Stimulated activated CD8-positive, alpha-beta memory T cell treated with anti-CD3 and anti-CD28 coated beads, Interleukin-15, amount 100 ng/mL, for 4 hours (primary cell): ENCODE measurements at places on chromosomes 2 and 18.
A peak's percentile ranks its signal among the peaks of the same experiment; 100 is the strongest.

DNA sequence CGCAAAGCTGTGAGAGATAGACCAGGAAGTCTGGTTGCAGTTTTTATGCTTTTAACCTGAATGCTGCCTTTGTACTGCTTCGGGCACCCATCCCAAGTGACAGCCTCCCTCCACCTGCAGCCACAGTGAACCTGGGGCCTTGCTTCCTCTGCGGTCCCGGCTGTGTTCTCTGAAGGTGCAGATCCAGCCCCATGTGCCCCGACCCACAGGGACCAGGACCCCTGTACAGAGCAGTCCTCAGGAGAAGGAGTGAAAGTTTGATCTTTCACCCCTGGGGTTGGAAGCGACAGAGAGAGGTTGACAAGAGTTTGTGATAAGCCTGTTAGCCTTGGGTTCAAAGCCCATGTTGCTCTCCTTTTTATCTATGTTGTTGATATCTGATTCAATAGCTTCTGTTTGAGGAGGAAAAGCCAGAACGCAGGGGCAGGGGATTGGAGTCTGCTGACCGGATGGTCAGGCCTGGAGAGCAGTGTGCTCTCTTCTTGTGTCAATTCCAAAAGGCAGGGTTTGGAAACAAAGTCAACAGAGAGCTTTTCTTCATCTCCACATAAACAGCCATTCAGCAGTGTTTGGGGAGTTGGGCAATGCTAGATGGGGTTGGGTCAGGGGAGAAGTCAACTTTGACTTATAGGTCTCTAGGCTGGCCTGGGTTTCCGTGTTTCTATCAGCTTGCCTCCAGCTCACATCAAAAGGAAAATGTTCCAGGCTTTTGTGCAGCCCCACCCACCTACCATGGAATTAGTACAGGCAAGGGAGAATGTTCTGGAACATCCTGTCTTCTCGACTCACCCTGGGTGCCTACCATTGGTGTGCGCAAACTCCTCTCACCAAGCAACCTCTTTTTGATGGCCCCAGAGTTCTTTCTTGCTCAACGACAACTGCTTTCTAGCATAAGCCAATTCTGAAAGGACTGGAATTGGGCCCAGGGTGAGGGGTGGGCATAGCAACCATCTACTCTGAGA, 214.9 kb downstream of the ALPK2 start:
- DNase-seq: no peak

GRCh38 chr2:127220768-127221527, 849 bp upstream of the CYP27C1 start:
- no peak for DNase-seq

DNA sequence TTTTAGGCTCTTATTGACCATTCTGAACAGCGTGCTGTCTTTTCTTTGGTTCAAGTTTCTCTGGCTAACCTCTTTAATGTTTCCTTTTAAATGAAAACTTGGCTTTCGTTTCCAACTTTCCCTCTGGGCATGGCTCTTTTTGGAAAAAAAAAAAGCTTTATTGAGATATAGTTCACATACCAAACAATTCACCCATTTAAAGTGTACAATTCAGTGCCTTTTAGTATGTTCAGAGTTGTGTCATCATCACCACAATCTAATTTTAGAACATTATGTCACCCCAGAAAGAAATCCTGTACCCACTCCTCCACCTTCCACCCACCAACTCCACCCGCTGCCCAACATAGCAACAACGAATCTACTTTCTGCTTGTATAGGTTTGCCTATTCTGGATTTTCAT, 322.4 kb downstream of the ADCYAP1 start:
- no peak for DNase-seq

DNA sequence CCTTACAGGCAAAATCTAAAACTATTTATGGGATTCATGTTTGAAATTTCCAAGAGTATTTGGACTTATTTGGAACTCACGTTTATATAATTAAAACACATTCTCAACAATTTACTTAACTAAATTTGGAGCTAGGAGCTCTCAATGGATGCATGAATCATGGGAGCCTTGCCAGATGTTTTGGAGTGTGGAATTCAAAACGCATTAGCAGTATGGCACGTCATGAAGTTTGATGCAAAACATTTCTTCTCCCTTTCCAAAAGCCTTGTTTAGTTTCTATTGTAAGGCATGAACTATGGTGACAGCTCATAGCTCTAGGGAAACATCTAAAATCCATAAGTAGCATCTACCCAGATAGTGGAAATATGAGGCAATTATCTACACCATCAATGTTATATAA, 701.6 kb downstream of the SATB2 start:
- DNase-seq: no peak

DNA sequence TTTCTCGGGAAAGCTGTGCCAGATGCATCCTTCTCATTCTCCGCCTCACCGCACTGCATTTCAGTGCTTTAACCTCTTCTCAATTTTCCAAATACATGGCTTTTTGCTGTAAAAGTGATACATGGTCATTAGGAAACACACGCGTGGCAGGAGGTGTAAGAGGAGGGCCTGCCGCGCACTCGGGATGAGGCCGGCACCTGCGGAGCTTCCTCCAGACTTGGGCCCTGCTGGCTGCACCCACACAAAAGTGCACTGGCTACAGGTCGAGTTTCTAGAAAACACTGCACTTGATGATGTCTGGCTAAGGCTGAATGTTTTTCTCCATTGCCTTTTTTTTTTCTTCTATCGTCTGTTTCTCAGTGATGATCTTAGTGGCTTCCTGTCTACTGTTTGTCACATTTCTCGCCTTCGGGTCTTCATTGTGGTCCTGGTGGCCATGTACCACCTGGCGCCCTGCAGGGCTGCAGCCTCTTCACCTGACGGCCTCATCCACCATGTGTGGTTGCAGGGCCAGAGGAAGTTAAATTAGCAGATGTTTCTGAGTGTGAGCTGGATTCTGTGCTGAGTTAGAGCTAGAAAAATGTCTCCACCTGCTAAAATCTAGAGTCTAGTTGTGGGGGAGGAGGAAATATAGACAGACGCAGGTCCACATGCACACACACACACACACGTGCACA, 7.6 kb downstream of the KCNG2 start:
- DNase-seq: no peak

GRCh38 chr2:185466915-185467314, 271.7 kb upstream of the FSIP2 start:
- DNase-seq: no peak

DNA sequence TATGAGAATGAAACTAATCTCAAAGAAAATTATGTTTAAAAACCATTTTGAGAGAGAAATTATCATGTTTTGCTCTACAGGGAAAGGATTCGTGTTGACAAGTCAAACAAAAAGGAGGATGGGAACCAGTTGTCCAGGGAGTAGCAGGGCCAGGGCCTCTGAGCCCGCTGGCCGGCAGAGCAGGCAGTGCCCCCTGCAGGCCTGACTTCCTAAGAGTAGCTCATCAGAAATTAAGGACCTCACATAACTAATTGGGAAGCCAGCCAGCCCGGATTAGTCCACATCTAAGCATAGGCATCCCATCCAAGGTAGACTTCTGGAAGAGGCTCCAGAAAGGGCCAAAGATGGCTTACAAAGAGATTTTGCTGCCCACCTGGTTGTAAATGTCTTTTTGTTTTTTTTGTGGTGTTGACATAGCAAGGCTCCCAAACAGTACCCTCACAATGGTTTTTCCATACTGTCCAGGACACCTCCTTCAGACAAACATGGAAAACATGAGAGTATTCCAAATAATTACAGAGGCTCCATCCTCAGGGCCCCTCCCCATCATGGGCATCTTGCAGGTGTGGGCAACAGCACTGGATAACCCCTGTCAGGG, 241.2 kb upstream of the TANK start:
- no peak for DNase-seq

DNA sequence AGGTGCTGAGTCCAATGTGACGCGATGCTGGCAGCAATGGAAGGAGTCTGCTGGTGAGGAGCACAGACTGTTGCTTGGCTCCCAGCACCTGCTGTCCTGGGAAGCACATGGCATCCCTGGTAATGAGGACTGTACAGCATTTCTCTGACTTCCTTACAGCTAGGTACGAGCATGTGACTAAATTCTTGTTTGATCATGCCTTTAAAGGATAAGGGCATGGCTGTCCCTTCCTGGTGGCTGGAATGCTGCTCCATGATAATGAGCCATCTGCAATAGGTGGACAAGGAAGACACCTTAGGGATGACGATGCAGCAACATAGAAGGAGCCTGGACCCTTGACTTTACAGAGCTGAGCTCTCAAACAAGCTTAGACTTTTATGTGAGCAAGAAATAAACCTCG, 278.0 kb upstream of the SPRED2 start:
- DNase-seq: no peak

GRCh38 chr2:208489687-208490086, 83.1 kb downstream of the PTH2R start:
- DNase-seq: no peak

DNA sequence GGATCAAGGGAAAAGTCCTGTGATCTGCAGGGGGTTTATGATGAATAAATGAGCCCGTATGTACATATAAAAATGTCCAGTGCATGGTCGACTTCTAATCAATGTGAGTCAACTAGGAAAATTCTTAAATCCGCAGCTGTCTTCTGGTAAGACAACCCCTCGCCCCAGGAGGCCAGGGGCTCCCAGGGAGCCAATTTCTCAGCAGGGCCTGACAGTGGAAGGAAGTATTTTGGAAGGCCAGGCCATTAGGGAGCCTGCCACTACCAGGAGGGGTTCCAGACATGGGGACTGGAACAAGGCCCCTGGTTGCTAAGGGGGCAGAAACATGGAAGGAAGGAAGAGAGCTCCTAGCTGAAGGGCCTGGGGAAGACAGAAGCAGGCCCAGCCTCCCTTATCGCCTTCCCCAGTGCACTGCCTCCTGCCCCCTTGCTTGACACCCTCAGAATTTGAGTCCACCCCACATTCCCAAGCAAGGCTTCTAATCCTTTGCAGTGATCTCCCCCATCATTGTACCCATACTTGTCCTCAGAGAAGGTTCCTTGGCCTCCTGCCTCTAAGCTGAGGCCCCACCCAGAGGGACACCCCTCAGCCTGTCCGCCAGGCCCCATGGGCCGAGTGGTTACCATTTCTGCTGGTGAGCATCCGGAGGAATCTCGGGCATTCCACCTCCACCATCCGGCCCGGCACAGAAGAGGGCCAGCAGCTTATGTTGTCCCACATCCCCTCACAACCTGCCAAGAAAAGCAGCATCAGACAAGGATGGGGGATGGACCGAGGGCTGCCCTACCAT, 45.9 kb downstream of the SCTR start:
- no peak for DNase-seq

GRCh38 chr2:96913398-96914202, 43.7 kb upstream of the SEMA4C start:
- DNase-seq: peak; percentile 21

GRCh38 chr2:85915606-85916303, 27.0 kb upstream of the ST3GAL5 start:
- no peak for DNase-seq

GRCh38 chr2:110205660-110206455, 1.0 kb upstream of the NPHP1 start:
- DNase-seq: no peak

DNA sequence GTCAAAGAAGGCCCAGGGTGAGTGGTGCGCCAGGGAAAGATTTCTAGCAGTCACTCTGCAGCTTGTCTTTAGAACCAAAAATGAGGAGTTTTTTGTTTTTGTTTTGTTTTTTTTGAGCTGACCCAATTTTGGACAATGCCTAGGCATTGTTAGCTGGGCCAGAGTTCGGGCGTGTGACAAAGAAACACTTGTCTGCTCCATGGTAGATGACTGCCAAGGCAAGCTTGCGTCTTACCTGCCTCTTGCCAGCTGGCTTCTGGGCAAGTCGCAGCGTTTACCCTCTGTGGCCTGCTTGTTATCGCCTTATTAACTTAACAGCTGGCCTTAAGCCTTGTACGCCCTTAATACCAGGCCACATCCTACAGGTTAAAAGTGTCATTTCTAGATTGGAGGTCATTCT, 114.3 kb downstream of the GALNT1 start:
- DNase-seq: no peak

- no peak for DNase-seq
Measured at GRCh38 chr2:217740178-217740577, 262.6 kb downstream of the TNS1 start.

DNA sequence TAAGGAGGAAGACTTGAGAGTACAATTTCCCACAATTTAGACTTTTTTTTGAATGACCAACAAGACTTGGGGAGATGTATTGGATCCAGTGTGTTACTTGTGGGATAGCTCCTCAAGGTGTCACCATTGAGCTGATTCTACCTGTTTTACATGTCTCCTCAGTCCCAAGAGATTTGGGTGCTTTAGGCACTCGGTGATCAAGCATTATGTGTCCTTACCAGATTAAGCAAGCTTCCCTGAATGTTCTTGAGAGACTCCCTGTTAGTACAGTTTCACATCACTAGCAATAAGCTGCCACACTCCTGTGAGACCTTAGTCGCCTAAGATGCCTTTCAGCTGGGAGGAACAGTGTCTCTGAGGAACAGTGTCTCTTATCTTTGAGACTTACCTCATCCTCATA, 384.3 kb upstream of the SYT4 start:
- DNase-seq: no peak

GRCh38 chr2:85428343-85428881, 9.9 kb downstream of the SH2D6 start:
- DNase-seq: no peak

- DNase-seq: no peak
Measured at GRCh38 chr2:196263181-196263747, 91.9 kb upstream of the STK17B start.

DNA sequence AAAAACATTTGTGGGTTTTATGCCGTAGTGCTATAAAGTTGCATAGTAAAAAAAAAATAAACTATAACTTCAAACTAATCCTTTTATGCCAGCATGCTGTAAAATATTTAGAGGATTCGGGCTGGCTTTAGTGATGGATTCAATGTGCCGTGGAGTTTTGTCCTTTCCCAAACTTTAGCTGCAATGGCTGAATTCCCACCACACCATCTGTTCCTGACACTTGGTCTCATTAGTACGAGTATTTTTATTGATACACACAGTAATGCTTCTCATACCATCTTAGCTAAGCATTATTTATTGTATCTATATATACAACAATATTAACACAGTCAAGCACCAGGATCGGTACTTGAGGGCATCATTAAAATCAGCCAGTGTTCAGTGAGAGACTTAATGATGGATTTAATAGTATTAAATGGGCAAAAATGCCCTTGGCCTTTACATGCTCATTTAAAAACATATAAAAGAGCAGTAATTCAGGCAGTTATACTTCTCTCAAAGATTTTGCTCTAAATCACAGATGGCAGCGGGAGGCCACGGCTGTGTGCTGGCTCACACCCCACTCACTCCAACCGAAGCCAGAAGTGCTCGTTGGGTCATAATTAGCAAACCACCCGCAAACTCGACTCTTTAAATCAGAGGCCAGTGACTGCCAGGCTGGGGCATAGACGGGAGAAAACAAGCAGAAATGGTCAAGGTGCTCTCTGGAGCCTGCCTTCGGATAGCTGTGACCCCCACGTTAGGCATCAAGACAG, 297.0 kb upstream of the REV1 start:
- no peak for DNase-seq

- no peak for DNase-seq
Measured at GRCh38 chr18:64402636-64403035, 253.7 kb upstream of the LINC00305 start.

- DNase-seq: no peak
Measured at GRCh38 chr18:13621886-13622619, 104.3 kb downstream of the FAM210A start.

- no peak for DNase-seq
Measured at GRCh38 chr18:63259567-63260379, 59.8 kb downstream of the BCL2 start.
